ENCODE measurements at places on chromosomes 5 and 9.
A peak's percentile ranks its signal among the peaks of the same experiment; 100 is the strongest.

DNA sequence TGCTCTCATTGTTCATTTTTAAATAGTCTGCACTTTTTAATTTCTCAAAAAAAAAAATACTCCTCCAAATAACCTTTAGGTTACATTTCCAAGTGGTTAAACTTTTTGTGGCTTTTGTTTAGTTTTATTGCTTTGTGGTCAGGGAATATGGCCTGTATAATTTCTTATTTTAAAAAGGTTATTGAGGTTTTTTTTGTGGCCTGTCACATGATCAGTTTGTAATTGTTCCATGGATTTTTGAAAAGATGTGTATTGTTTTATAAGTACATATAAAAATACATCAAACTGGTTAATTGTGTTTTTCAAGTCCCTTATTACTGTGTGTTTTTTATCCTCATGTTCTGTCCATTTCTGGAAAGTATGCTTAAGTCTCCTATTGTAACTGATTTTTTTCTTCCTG lies 64.0 kb downstream of the ZNF618 start:
- DNase-seq: no peak

DNA sequence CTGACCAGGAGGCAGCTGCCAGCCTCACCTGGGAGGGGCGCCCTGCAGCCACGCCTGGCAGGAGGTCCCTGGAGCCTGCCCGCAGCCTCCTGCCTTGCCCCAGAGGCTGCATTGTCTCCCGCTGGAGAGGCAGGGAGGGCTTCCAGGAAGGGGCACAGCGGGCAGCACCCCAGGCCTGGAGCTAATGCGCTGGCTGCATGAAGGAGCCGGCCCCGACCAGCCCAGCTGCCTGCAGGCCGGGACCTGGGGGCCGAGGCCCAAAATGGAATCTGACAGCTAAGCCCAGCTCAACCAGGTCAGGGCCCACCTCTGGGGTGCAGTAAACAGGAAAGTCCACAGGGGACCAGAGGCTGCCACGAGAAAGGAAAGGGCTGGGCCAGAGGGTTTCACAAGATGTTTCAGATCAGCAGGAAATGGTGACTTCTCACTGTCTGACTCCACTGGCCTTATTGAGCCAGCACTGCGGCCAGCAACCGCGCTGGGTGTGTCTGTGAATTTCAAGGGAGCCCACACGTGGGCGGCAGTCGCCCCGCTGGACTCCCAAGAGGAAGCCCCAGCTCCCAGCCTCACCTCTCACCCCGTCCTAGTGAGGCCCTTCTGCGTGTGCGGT lies 18.6 kb upstream of the NOTCH1 start:
- DNase-seq: no peak

DNA sequence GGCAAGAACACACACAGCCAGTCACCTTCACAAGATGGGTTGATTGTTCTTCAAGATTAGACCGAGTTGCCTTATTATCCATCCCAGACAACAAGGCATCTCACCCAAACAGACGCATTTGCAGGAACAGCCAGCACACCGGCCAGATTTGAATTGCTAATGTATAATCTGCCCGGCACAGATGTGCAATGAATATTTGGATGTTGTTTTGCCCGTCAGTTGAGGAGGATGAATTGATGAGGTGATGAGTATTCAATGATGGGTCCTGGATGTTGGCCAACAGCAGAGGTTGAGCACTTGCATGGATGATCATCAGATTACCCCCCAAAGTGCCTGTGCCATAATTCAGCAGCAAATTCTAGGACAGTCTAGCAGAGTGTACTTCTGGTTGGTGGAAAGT lies 20.1 kb downstream of the ALG2 start:
- DNase-seq: no peak

GRCh38 chr5:141529002-141529401 lies 40.1 kb downstream of the PCDHGC5 start:
- peak; percentile 21 for DNase-seq

- DNase-seq: no peak
Measured at GRCh38 chr9:135921749-135922310, 14.5 kb upstream of the CAMSAP1 start.

- DNase-seq: no peak
Measured at GRCh38 chr5:142587354-142587965, 98.4 kb downstream of the FGF1 start.

DNA sequence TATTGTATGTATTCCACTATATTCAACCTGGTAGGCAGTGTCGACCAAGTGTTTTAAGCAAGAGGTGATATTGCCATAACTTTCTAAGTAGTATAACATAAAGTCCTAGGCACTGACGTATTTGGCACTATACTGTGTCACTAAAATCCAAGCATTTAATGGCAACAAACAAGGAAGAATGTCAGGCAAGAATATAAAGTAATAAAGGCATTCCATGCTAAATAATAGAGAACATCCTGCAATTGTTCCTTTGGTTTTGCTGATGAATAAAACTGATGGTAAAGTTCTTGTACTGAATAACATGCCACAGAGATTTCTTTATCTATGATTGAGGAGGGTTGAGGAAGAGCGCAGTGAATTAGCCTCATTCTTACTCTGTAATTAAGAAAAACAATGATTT lies 256.9 kb downstream of the HINT1 start:
- DNase-seq: no peak

DNA sequence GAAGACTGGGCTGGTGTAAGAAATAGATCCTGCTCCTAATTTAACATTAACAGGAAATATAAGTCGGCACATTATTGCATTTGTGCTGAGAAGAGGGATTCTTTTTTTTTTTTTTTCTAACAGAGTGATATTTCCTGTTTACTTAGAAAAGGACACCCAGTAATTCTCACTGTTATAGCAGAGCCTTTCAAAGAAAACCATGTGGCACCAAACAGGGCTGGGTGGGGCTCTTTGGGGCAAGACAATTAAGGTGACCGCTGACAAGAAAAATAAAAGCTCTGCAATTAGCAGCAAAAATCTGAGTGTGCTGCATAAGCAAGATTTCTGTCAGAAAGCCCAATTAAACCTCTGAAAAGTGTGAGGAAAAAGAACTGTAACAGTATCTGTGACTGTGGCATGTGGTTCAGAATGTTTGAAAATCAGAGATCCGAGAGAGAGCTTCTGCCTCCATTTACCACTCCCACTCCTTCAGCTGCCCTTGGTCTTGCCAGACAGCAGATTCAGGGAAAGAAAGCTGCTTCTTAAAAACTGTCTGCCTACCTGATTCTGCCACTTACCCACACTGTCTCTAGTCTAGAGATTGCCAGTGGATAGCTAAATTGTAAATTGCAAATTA lies 77.1 kb upstream of the IQGAP2 start:
- DNase-seq: no peak

- peak; percentile 51 for DNase-seq
Measured at GRCh38 chr5:77641963-77642737, 3.6 kb upstream of the OTP start.

- no peak for DNase-seq
Measured at GRCh38 chr9:19976226-19976625, 187.4 kb upstream of the SLC24A2 start.

- DNase-seq: no peak
Measured at GRCh38 chr5:151320481-151320880, 16.9 kb upstream of the SLC36A3 start.

DNA sequence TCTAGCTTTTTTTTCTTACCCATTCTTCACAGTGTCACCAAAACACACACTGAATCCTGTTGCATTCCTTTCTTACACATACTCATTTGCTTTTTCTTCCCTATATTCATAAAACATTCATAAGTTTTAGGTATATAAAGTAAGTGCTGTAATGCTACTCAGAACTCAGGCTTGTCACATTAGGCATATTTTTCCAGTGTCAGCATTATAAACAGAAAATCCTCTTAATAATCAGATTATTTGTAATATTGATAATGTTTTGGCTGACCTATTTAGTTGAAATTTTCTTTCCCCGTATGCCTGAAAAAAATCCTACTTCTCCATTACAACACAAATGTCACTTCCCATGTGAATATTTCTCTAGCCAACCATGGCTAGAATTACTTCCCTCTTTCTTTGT lies 743.0 kb upstream of the NUDT12 start:
- no peak for DNase-seq

DNA sequence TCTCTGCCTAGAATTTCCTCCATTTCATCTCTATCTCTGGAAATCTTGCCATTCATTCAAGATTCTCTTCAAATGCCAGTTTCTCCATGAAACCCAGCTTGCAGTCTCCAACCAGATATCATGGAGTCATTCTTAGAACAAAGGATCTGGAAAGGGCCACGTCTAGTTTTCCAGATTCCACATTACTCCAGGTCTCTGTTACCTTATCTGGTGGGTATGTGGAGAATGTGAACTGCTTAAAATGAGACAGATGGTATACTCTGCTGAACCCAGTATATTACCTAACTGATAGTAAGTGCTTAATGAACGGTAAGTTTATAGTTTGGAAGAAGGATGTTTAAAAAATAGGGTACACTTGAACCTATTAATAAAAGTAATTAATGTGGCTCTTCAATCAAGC lies 52.3 kb upstream of the ZSWIM6 start:
- no peak for DNase-seq

- DNase-seq: no peak
Measured at GRCh38 chr9:114316605-114317230, 6.2 kb upstream of the ORM1 start.

GRCh38 chr5:142984011-142984410 lies 213.8 kb downstream of the ARHGAP26 start:
- DNase-seq: no peak

DNA sequence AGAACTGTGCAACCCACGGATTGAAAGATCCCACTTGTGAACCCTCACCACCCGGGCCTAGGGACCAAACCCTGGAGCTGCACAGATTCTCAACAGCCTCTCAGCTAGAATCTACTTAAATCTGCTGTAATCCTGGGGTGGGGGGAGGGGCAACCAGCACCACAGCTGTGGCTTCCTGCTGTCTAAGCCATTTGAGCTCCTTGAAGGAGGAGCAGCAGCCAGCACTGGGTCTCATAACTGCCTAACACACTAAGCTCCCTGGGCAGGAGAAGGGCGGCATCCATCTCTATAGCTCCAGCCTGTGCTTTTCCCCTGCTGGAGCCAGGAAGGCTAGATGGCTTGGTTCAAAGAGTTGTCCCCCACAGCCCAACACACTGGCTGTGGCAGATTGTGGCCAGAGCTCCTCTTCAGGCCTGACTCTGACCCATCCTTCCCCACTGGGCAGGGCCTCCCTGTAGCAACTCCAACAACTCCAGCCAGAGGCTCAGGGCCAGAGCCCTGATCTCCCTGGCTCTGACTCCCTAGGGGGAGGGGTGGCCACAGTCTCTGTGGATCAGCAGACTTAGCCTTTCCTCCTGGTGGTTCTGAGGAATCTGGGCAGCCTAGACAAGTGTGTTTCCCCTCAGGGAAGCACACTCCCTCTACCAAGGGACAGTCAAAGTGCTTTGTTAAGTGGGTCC lies 72.0 kb upstream of the C9orf72 start:
- DNase-seq: no peak

DNA sequence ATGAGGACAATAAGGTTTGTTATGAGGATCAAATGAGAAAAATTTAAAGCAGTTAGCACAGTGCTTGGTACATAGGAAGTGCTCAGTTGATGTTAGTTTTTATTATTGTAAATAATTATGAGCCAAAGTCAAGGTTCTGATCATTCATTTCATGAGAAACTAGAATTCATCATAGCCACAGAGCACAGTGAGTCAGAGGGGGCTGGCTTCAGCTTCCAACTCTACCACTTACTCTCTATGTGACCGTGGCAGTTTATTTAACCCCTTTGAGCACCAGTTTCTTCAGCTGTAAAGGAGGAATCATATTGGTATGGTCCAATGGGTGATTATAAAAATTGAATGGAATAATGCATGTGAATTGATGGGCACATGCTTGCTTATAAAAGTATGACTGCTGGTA lies 39.4 kb downstream of the KLHL3 start:
- no peak for DNase-seq

GRCh38 chr9:2209400-2209799 lies 194.3 kb downstream of the SMARCA2 start:
- no peak for DNase-seq

DNA sequence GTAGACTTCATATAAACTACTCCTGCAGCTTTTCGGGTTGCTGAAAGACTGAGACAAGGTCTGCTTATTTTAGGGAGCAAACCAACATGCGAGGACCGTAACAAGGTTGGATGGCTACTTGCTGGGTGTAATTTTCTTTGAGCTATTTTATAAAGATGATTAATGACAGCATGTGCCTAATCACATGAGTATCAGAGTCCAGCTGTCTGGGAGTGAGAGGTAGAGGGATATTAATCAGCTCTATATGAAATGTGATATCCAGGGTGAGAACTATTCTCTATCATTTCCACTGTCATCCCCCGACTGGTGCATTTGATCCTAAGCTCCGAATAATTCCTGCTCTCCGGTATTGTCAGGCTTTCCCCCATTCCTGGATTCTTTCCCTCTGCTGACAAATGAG lies 193.8 kb upstream of the HMHB1 start:
- no peak for DNase-seq

GRCh38 chr5:61486476-61486875 lies 154.4 kb downstream of the ZSWIM6 start:
- no peak for DNase-seq

- DNase-seq: no peak
Measured at GRCh38 chr9:135857843-135858242, 49.5 kb downstream of the CAMSAP1 start.

DNA sequence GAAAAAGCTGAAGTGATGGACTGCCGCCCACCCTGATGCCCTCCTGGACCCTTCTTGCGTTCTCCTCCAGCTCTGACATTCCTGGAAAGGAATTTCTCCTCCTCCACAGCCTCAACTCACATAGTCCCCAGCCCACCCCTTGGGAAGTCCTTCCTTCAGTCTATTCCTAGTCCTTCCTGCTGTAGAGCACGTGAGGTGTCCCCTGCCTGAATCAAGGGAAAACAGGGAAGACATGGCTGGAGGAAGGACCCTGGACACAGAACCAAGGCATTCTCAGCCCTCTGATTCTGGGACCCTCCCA lies 3.7 kb downstream of the ARID3C start:
- DNase-seq: no peak

GRCh38 chr5:68478301-68479095 lies 262.9 kb downstream of the PIK3R1 start:
- DNase-seq: no peak

DNA sequence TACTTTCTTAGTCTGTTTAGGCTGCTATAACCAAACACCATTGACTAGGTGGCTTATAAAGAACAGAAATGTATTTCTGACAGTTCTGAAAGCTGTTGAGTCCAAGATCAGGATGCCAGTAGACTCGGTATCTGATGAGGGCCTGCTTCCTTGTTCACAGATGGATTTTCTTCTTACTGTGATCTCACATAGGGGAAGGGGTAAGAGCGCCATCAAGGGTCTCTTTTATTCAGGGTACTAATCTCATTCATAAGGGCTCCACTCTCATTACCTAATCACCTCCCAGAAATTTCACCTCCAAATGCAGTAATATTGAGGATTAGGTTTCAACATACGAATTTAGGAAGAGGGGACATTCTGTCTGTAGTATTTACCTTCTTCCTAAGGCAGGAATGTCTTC lies 384.0 kb upstream of the DMAC1 start:
- DNase-seq: no peak

DNA sequence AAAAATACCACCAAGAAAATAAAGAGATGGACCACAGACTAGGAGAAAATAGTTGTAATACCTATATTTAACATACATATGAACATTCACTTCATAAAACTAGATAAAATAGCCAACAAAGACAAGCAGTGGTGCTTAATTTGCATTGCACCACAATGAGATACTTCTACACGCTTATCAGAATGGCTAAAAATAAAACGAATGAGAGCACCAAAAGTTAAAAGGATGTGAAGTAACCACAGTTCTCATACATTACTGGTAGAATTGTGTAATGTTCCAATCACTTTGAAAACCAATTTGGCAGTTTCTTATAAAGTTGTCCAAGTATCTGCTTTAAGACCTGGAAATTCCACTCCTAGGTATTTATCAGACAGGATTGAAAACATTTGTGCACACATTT lies 198.9 kb upstream of the SGCD start:
- no peak for DNase-seq

Measured in right kidney (tissue), 9 donors.